ENCODE measurements at places on chromosomes 3 and 15.

GRCh38 chr3:65837604-65838003 lies 201.1 kb downstream of the MAGI1 start:
- no peak for DNase-seq

- no peak for DNase-seq
These were observed 16.6 kb downstream of the HAPLN3 start for GRCh38 chr15:88878720-88879184.

DNA sequence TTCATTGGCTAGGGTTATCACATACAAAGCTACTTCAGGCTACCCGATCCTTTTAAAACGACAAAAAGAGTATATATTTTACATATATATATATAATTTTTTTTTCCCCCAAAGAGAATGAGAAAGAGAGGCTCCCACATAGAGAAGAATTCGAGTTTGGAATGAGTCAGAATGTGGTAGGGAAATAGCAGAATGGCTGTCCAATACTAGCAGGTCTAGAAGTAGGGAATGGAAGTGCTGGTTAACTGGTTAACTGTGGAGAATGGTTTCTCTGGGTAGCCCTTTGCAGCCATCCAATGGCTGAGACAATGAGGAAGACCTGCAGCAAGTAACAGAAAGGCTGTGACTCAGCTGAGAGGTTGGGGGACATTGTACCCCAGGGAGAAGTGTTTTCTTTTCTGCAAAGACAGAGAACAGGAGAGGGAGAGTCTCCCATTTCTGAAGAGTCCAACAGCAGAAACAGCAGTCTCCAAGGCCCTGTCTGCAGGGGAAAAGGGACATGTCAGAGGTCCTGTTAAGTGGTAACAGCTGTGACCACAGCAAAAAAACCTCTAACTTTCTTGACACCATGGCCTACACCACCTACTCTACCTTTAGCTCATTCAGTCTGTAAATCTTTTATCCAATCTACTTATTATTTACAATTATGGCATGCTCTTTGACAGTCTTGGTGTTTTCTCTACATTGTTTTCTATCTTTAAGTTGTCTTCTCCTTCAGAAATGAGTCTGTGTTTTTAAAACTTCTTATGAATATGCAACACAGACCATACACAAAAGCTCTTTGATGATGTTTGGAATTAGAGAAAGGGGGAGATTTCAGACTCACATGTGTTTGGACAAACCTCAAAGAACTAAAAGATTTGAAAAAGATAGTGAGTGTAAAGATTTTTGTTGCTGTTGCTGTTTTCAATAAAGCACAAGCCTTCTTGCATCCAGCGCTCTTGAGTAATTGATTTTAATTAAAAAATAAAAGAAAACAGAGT lies 116.1 kb upstream of the SLC7A14 start:
- no peak for DNase-seq

DNA sequence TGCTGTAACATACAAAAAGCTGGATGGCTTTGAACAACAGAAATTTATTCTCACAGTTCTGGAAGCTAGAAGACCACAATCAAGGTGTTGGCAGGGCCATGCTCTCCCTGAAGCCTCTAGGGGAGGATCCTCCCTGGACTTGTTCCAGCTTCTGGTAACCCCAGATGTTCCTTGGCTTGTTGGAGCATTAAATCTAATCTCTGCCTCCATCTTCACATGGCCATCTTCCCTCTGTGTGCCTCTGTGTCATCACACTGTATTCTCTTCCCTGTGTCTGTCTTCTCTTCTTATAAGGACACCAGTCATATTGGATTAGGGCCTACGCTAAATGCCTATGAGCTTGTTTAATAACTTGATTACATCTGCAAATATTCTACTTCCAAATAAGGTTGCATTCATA lies 109.5 kb downstream of the STAG1 start:
- DNase-seq = no peak

DNA sequence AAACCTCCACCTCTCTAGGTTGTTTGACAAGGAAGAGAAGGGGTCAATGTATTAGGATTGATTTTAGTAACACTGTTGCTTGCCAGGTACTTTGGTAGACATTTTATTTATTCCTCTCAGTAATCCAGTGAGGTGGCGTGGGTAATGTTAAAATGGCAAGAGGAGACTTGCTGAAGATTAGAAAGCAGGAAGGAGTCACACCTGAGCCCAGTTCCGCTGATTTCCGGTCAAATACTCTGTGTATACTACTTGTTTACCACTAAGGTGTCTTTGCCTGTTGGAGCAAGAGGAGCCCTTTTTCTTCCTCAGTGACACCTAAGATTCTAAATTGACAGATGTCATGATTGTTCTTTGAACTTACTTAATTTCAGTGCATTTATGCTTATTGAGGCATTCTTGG lies 1.7 kb downstream of the OXNAD1 start:
- DNase-seq = no peak

DNA sequence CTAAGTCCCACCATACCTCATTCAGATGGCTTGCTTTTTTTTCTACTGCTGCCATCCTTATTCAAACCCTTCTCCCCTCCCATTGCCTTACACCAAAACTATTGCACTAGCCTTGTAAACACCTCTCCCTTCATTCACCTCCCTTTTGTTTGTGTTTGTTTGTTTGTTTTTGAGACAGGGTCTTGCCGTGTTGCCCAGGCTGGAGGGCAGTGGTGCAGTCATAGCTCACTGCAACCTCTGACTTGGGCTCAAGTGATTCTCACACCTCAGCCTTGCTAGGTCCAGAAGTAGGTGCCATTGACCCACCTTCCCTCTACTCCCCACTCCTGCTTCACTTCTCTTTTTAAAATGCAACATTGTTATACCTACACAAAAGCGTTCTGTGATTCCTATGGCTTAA lies 3.0 kb upstream of the STAG1 start:
- DNase-seq = no peak

- DNase-seq = no peak
These were observed 1.1 kb downstream of the IL16 start for GRCh38 chr15:81197688-81198281.

All from stimulated activated CD8-positive, alpha-beta memory T cell treated with anti-CD3 and anti-CD28 coated beads, Interleukin-4, amount 100 ng/mL, for 1 hour (primary cell).